ENCODE measurements at places on chromosomes 3 and 15.

- no peak for DNase-seq
Observed at GRCh38 chr3:33637482-33637881, 80.6 kb downstream of the CLASP2 start.

DNA sequence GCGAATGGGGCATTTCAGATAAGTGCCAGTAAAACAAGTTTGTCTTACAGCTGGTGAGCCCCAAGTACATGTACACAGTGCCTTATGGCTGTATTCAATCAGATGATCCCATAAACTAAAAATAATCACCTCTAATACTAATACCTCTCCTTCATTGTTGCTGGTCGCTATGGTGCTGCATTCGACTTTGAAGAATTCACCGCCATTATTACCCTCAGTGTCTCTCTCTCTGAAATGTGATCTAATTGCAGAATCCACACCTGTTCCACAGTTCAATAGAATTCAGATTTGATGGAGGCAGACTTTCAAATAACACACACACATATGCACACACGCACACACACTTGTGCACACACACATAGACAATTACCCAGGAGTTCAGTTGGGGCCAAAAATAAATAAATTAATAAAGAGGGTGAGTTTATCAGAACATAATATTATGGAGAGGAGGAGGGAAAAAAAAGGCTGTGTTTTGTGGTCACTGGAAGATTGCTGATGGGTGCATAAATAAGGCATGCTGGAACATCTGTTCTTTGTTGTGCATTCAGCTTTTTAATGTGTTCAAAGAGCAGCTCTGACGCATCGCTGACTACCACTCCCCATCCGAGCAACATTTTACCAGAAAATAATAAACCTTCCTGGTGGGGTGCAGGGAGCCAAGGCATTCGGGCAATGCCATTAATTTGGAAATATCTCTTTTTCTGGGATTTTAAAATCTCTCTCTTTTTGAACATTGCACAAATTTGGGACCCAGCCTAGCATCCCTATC, 235.7 kb downstream of the SATB1 start:
- DNase-seq: no peak

GRCh38 chr3:12662593-12663400, 1.1 kb downstream of the RAF1 start:
- no peak for DNase-seq

- no peak for DNase-seq
Observed at GRCh38 chr15:64111679-64112050, 15.9 kb downstream of the SNX1 start.

DNA sequence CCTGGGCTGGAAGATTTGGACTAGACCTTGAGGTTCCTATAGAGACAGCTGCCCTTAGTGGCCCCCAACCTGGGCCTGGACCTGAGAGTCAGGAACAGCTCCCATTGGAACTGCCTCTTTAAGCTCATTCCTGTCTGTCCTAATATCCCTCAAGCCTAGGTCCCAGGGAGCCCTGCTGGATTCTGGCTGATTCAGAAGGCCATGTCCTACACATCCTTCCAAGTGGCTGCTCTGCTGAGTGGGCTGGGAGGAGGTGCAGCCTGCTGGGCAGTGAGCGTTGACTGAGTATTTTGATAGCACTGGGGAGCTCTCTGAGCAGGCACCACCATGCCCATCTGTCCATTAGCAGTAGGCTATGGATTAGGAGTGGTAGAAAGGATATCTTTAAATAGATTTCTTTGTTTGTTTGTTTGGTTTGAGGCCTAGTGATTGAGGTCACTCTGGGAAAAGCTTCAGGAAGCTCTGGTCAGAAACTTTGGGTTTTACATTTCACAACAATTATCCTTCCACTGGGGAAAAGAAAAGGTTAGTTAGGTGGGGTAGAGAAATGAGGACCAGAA, 54.6 kb upstream of the ATOSA start:
- no peak for DNase-seq

Measured in stimulated activated CD4-positive, alpha-beta T cell treated with anti-CD3 and anti-CD28 coated beads, Interleukin-1b, Interleukin-23, amount 100 ng/mL, for 1 hour (primary cell).